ENCODE measurements at places on chromosomes 1 and 21.

DNA sequence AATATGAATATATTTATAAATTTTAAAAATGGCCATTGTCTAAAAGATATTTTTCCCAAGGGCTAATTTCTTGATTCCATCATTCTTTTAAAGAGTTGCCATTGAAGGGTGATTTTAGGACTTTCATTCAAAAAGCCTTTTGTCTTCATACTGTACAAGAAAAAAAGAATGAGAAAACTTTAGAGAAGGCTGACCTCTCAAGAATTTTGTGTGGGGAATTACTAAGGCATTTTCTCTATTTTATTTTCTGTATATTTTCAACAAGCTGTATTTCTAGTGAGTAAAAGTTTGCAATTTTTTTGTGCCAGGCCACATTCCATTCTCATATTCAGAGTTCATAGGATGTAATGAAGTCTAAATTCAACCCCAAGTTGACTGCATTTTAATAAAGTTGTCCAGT, 49.3 kb downstream of the IVNS1ABP start:
- DNase-seq: no peak

DNA sequence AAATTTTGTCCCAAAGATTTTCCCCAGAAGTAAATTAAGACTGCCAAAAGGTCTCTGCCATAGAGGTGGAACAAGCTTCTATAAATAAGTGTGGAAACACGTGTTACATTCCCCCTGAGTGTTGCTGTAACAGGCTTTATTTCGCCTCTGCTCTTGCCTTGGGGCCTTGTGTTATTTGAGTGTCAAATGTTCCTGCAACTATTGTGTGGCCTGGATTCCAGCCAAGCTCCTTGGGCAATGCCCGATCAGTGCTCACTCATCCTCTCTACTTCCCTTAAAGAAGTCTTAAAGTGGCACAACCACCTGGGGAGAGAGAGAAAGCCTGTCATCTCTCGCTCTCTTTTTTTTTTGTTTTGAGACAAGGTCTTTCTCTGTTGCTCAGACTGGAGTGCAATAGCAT, 156.7 kb downstream of the NR5A2 start:
- no peak for DNase-seq

- DNase-seq: no peak
Measured at GRCh38 chr1:160808289-160808688, 12.3 kb downstream of the LY9 start.

DNA sequence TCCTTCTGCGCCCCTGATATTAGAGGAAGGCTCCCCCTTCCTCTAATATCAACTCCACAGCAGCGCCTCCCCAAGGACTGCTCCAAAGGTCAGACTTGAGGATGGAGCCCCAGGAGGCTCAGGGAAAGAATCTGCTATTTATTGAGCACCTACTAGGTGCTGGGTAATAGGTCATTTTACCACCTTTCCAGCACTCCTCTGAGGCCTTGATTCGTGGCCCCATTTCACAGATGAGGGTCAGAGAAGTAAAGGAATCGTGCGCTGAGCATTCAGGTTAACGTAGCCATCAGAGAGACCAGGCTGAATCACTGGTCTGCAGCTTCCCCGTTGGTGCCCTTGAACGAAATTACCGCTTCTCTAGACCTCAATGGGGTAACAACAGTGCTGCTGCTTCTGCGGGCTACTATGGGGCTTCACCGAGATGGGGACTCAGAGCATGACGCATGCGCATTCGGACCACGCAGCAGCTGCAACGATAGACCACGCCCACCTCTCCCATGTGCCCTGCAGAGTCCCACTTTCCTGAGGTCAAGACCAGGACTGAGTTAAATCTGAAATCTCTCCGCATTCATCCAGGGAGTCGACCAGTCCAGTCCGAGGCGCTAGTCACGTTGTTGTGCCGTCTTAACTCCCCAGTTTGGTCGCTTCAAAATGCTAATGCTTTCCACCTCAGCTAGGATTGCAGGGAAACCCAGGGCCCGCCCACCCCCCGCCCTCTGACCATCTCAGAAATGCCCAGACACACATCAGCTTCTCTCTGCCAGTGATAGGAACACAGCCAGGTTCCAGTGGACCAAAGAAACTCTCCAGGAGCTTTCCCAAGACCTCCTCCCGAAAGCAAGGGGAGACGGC, 12.9 kb downstream of the CAMK2N1 start:
- no peak for DNase-seq

- no peak for DNase-seq
Measured at GRCh38 chr1:32761253-32761877, 55.8 kb downstream of the YARS1 start.

- DNase-seq: no peak
Measured at GRCh38 chr1:52195161-52195560, 53.3 kb downstream of the ZFYVE9 start.

- DNase-seq: no peak
Measured at GRCh38 chr1:54728027-54728426, 12.4 kb downstream of the TTC4 start.
